ENCODE measurements at places on chromosomes 16 and 17. TPM values are rescaled to one million over a fixed set of nuclear protein-coding genes. Genes with fewer than 3 reads are reported as not detected.

Gene NHLRC4
- total RNA-seq: 1.9 TPM

Gene KRT33B
- not detected for total RNA-seq

Gene RPGRIP1L
- 6.7 TPM for total RNA-seq

Gene ITGAX
- 0.34 TPM for total RNA-seq

Gene HIC1
- 120 TPM for total RNA-seq

- no peak for DNase-seq
Measured at GRCh38 chr17:42675348-42675964, 1.3 kb downstream of the PLEKHH3 start.

- DNase-seq: no peak
Measured at GRCh38 chr16:63312346-63312745, 1276.1 kb upstream of the CDH8 start.

GRCh38 chr17:60510031-60510430 is 16.0 kb downstream of the APPBP2 start:
- DNase-seq: no peak

- DNase-seq: peak; percentile 20
Measured at GRCh38 chr16:47460359-47460710, 528 bp downstream of the ITFG1 start.

DNA sequence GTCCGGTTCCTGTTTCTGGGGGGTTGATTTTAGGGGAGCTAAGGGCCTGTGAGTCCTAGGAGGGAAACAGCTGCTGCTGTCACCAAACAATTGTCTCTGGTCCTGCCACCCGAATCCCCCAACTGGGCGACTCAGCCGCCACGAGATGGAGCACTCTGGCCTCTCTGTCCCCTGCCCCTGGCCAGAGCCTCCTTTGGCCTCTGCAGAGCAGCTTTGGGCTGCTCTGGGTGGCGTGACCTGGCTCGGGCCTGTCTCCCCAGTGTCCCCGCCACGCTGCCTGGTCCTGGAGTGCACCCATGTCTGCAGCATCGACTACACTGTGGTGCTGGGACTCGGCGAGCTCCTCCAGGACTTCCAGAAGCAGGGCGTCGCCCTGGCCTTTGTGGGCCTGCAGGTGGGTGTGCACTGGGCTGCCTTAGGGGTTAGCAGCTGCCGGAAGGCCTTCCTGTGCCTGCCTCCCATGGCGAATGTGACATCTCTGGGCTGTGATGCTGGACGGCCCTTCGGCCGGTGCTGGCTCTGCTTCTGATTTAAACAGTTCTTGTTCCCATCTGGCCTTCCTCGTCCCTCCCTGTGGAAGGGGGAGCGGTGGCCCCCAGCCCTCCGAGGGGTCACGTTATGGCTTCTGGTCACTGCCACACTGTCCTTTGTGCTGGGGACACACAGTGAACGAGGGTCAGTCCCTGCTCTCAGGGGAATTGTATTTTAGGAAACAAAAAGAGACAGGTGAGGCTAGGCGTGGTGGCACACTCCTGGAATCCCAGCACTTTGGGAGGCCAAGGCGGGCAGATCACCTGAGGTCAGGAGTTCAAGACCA is 11.6 kb upstream of the RNF213 start:
- DNase-seq: no peak

DNA sequence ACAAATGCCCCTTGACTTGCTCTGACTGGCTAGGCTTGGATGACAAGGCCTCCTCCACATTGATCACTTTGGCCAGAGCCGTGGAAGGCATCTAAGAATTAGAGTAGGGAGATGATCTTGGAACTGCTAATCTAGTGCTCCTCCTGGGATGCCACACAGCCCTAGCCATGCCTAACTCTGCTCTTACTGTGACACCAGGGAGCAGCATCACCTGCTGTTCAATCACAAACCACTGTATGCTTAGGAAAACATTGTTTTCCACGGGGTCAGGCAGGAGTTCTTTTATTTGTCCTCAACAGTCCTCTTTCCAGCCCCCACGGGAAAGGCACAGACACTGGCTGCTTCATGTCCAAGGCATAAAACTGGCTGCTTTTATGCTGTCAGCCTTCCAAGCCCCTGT is 46.3 kb downstream of the C16orf78 start:
- DNase-seq: no peak

Measured in dermis blood vessel endothelial cell (primary cell).